ENCODE measurements at places on chromosomes 1 and 21.

GRCh38 chr1:56666112-56666608 is 21.0 kb downstream of the PRKAA2 start:
- DNase-seq: no peak

GRCh38 chr21:38747810-38748209 is 57.9 kb upstream of the ETS2 start:
- no peak for DNase-seq

- DNase-seq: no peak
Measured at GRCh38 chr21:22650226-22650625, 1652.0 kb downstream of the NCAM2 start.

DNA sequence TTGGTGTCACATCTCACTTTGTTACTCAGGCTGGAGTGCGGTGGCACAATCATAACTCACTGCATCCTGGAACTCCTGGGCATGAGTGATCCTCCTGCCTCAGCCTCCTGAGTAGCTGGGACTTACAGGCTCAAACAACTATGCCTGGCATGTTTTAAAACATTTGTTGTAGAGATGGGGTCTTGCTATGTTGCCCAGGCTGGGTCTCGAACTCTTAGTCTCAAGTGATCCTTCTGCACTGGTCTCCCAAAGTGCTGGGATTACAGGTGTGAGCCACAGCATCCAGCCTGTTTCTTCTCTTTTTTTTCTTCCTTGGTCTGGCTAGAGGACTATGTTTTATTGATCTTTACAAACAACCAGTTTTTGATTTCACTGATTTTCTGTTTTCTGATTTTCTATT is 64.6 kb downstream of the LHX4 start:
- DNase-seq: no peak

DNA sequence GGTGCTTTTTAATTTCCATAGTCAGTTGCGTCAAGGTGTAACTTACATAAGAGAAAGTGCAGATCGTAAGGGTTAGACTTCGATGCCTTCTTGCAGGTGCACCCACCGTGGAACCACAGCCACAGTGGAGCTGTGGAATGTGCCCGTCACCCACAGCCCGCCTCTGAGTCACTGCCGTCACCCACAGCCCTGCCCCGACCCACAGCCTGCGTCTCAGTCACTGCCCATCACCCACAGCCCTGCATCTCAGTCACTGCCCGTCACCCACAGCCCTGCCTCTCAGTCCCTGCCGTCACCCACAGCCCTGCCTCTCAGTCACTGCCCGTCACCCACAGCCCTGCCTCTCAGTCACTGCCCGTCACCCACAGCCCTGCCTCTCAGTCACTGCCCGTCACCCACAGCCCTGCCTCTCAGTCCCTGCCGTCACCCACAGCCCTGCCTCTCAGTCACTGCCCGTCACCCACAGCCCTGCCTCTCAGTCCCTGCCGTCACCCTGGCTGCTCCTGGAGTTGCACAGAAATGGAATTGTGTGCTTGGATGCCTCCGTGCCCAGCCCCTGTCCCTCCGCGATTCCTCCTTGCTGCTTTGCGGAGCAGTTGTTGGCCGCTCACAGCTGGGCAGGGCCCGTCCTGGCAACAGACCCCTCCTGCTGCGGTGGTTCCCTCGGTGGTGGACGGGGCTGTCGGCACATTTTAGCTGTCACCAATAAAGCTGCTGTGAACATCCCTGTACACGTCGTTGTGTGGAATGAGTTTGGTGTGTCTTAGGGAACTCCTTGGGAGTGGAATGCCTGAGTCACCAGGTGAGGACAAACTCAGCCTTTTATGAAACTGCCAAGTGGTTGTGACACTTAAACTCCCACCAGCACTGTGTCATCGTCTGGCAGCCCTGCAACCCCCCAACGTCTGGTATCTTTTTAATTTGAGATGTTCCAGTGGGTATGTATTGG is 44.9 kb upstream of the COL6A2 start:
- peak; percentile 14 for DNase-seq

DNA sequence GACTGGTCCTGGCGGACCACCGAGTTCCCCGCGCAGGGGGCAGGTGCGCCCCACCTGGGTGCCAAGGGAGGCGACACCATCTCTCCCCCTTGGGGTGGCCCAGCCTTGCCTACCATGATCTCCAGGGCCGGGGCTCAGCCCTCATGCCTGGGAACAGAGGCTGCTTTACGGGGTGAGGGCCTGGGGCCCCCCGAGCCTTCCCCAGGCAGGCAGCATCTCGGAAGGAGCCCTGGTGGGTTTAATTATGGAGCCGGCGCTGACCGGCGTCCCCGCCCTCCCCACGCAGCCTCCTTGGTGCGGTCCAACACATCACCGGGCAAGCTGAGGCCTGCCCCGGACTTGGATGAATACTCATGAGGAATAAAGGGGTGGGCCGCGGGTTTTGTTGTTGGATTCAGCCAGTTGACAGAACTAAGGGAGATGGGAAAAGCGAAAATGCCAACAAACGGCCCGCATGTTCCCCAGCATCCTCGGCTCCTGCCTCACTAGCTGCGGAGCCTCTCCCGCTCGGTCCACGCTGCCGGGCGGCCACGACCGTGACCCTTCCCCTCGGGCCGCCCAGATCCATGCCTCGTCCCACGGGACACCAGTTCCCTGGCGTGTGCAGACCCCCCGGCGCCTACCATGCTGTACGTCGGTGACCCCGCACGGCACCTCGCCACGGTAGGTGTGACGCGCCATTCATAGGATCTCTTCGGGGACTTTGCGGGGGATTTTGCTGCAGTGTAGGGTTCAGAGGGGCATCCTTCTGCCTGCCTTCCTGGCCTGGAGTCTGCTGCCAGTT is 38.2 kb downstream of the TP73 start:
- no peak for DNase-seq

DNA sequence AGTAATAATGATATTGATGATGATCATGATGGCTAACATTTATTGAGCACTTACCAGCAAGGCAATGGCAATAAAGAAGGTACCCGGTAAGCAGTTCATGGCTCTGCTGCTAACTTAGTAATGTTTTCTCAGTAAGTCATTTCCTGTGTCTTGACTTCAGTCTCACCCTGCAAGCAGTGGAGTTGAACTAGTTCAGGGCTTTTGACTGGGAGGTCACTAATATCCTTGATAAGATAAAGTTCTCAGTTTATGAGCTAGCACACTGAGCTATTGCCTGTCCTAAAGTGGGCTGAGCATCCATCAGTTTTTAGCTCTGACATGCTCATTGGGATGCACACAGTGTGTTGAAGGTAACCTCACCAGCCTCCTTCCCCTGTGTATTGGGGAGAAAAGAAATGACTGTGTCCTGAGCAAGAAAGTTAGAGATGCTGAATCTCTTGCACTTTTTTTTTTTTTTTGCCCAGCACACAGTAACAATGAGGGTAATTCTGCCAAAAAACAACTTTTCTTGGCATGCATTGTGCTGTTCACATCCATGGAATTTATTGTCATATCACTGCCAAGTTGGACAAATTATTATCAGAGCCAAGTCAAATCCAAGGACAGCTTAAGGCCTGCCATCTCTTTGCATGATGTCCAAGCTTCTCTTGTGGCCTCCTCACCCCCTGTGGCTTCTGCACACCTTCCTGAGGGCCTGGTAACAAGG is 55.5 kb upstream of the GADD45A start:
- no peak for DNase-seq

GRCh38 chr1:183029591-183030000 is 6.4 kb downstream of the LAMC1 start:
- DNase-seq: no peak

All from stimulated activated CD8-positive, alpha-beta memory T cell treated with anti-CD3 and anti-CD28 coated beads, Interleukin-4, amount 100 ng/mL, for 4 hours (primary cell).